ENCODE measurements at places on chromosomes 11 and 22.
A peak's percentile ranks its signal among the peaks of the same experiment; 100 is the strongest.

DNA sequence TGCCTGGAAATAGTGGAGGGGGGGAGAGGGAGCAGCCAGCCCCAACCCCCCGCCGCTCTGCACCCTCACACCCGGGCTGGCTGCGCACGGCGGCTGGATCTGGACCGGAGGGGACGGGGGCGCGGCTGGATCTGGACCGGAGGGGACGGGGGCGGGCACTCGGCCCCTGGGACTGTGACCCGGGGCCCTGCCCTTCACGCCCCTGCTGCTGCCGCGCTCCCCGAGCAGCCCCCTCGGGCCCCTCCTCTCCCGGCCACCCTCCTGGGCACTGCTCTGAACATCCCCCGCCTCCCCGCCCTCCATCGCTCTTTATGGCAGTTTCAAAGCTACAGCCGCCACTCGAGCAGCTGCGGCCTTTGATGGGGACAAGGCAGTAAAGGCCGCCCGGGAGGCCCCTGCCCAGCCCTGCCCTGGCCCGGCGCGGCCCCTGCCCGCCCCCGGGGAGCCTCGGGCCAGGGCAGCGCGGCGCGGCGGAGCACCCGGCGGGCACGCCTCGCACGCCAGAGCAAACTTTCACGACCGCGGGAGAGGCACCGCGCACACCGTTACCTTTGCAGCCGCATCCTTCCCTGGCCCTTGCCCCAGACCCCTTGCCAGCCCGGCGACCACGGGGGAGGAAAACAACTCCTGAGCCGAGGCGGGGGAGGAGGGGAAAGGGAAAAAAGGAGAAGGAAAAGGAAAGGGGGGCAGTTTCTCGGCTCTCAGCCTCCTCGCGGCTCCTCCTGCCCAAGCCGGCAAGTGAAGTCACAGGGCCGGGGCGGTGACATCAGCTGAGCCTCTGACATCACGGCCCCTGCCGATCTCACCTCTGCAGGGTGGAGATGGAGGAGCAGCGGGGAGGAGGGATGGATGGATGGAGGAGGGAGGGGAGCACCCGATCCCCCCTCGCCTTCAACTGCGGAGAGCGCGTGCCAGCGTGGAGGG, 13.1 kb upstream of the TCF20 start:
- peak; percentile 17 for DNase-seq

DNA sequence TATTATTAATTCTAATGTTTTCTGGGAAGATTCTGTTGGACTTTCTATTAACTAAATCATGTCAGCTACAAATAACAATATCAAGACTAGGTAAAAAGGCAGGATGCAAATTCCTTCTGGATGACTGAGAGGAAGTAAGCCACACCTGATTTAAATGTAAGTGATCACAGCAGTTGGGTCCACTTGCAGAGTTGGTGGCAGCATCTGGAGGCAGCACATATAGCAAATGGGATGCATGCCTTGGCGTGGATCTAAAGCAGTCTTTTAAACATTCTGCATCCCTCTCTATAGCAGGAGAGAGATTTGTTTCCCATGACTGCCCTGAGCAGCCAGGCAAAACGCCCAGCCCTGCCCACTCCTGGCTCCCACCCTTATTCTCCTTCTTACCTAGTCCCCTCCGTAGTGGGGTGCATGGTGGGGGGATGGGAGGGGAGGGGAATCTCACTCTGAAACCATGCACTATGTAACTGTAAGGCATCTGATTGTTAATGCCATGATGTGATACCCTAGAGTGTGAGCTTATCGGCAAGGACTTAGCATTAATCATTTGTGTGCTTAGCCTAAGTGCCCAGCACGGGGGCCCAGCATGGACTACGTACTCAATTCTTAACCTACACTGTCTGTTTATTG, 130.3 kb downstream of the EFCAB6 start:
- no peak for DNase-seq

GRCh38 chr22:33519071-33519973, 401.0 kb downstream of the LARGE1 start:
- peak; percentile 70 for DNase-seq

- no peak for DNase-seq
Measured at GRCh38 chr22:36936362-36937116, 23.1 kb downstream of the CSF2RB start.

GRCh38 chr11:76911415-76911808, 50.7 kb downstream of the ACER3 start:
- DNase-seq = no peak

DNA sequence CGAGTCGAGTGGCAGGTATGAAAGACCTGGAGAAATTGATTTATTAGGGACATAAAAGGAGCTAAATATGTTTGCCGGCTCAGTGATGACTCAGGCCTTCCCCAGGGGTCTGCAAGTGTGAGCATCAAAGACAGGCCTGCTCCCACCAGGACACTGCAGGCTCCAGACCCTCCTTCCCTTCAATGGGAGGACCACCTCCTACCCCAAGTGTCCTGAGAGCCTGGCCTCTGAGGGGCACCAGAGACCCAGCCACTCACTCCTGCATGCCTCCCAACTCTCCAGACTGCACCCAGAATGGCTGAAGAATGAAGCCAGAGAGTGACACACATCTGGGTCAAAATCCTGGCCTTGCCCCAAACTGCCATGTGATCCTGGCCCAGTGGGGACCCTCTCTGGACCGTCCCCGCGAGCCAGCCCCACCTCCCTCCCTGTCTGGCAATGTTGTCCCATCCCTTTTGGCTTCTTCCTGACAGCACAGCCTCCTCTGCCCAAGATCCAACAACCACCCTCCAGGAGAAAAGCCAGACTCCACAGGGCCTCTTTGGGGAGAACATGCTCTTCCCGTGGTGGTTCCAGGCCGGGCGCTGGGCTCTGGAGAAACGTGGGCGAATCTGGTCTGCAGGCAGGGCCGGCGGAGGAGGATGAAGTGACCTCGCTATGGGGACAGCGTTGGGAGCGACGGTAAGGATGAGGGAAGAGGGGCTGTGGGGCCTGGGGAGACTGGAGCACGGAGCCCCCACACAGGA, 36.2 kb downstream of the CYTH4 start:
- DNase-seq = no peak

DNA sequence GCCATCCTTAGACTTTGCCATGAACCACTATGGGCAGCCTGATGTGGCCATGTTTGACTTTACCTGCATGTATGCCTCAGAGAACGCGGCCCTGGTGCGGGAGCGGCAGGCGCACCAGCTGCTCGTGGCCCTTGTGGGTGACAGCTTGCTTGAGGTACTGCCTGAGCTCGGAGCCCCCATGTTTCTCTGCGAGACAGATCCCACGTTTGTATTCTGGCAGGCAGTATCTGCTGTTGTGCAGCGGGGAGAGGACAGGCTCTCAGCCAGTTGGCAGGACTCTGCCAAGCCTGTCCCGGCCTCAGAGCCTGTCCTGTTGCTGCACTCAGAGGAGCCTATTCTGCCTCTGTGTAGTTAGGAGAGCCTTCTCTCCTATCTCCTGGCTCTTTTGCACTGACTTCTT, 109.9 kb downstream of the MICAL2 start:
- no peak for DNase-seq

GRCh38 chr11:77118086-77118485, 10.0 kb upstream of the MYO7A start:
- DNase-seq = no peak

DNA sequence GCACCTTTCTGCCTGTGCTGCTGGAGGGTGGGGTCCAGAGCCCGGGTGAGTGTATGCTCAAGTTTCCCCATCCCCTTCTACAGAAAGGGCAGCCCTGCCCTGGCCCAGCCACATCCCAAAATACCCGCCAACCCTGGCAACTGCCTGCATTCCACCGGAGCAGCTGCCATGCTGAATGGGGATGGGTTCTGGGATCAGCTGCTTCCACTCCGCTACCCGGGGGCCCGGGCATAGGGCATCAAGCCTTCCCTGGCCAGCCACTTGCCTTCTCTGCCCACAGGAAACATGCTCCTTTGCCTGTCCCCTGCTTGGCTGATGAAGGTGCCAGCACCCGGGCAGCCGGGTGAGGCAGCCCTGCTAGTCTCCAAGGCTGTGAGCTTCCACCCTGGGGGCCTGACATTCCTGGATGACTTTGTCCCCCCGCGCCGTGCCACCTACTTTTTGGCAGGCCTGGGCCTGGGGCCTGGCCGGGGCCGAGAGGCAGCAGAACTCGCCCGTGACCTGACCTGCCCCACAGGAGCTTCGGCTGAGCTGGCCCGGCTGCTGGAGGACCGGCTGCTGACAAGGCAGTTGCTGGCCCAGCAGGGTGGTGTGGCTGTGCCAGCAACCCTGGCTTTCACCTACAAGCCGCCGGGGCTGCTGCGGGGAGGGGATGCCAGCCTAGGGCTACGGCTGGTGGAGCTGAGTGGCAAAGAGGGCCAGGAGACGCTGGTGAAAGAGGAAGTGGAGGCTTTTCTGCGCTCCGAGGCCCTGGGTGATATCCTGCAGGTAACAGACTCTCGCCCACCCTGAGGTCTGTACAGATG, 3.2 kb downstream of the CARNS1 start:
- DNase-seq = no peak

DNA sequence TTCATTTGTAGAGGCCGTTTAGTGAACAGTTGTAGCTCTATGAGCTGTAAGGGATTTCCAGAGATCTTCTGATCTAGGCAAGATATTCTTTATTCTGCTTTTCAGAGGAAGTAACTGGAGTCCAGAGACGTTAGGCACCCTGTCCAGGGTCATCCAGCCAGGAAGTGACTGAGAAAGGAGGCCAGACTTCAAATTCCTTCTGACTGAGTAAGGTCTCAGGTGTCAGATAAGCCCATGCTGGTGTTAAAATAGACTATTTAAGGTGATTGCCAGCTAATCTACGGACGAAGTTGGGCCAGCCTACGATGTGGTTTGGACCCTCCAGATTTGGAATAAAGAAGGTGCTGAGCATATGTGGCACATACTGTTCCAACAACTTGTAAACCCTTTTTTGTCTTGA, 54.6 kb downstream of the GRIK4 start:
- no peak for DNase-seq

DNA sequence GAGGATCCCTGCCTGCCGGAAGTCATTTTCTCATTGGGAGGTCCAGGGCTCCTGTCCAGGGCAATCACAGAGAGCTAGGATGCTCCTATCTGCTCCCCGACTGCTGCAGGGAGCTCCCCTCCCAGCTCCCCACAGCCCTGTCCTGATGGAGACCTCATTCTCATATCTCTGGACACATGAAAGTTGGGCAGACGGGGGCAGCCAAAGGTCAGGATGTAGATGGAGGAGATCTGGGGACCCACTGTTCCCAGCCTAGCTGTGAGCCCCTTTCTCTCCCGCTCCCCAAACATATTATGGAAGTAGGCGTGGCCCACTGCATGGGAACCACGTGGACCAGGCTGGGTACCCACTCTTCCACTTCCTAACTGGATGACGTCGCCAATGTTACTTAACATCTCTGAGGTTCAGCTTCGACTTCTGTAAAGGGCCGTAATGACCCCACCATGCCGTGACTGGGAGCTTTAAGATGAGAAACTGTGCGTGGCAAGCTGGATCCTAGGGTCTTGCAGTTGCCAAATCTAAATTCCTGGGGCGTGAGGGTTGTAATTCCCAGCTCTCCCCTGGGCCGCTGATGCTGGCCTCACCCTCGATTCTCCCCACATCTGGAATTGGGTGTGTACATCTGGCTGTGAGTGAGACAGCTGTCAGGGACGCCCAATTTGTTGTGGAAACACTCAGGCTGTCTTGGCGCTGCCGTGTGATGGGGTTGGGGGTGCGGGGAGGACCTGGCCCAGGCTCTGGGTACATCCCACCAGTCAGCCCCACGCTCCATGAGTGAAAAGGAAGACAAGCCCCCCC, 1.8 kb downstream of the CDC42EP2 start:
- DNase-seq = peak; percentile 94

GRCh38 chr11:111603611-111604130, 1.4 kb downstream of the SIK2 start:
- no peak for DNase-seq

DNA sequence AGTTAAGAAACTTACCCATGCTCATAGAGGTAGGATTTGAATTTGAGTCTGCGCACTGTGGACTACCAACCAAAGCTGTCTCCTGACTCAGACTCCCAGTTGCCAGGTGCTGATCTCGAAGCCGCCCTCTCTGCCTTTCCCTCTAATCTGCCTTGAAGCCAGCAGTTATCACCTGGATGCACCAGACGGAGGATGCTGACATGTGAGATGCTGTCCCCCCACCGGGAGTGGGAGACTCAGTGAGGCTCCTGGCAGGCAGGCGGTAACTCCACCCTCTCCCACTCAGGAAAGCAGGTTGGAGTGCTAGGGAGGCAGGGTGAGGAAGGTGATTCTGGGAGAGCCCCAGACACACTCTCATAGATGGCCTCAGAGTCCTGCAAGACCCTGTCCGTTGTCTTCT, 40.4 kb downstream of the KIAA1671 start:
- no peak for DNase-seq

DNA sequence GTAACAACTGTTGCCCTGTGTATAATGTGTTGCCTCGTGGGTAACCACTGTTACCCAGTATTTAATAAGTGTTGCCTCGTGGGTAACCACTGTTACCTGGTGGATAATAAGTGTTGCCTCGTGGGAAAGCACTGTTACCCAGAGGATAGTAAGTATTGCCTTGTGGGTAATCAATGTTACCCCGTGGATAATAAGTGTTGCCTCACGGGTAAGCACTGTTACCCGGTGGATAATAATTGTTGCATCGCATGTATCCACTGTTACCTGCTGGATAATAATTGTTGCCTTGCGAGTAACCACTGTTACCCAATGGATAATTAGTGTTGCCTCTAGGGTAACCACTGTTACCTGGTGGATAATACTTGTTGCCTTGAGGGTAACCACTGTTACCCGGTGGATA, 17.1 kb upstream of the NXPE4 start:
- no peak for DNase-seq

DNA sequence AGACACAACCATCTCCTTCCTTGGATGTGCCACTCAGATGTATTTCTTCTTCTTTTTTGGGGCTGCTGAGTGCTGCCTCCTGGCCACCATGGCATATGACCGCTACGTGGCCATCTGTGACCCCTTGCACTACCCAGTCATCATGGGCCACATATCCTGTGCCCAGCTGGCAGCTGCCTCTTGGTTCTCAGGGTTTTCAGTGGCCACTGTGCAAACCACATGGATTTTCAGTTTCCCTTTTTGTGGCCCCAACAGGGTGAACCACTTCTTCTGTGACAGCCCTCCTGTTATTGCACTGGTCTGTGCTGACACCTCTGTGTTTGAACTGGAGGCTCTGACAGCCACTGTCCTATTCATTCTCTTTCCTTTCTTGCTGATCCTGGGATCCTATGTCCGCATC, 489 bp downstream of the OR10A4 start:
- DNase-seq = no peak

- no peak for DNase-seq
Measured at GRCh38 chr11:43699870-43700269, 19.3 kb downstream of the HSD17B12 start.

- DNase-seq = peak; percentile 78
Measured at GRCh38 chr11:47797633-47798032, 30.5 kb upstream of the FNBP4 start.

GRCh38 chr11:118894192-118894591, 10.5 kb downstream of the CXCR5 start:
- DNase-seq = no peak

- peak; percentile 63 for DNase-seq
Measured at GRCh38 chr11:122220321-122220720, 104.3 kb upstream of the BLID start.

GRCh38 chr11:118746988-118747585, 43.9 kb downstream of the DDX6 start:
- DNase-seq = peak; percentile 32

All from fibroblast of skin of right quadriceps (primary cell).